CD4-positive, alpha-beta T cell treated with Interleukin-1 beta for 1 hour (primary cell): ENCODE measurements at places on chromosomes 16 and 17.

GRCh38 chr16:28290859-28291254, 1.5 kb upstream of the SBK1 start:
- no peak for DNase-seq

DNA sequence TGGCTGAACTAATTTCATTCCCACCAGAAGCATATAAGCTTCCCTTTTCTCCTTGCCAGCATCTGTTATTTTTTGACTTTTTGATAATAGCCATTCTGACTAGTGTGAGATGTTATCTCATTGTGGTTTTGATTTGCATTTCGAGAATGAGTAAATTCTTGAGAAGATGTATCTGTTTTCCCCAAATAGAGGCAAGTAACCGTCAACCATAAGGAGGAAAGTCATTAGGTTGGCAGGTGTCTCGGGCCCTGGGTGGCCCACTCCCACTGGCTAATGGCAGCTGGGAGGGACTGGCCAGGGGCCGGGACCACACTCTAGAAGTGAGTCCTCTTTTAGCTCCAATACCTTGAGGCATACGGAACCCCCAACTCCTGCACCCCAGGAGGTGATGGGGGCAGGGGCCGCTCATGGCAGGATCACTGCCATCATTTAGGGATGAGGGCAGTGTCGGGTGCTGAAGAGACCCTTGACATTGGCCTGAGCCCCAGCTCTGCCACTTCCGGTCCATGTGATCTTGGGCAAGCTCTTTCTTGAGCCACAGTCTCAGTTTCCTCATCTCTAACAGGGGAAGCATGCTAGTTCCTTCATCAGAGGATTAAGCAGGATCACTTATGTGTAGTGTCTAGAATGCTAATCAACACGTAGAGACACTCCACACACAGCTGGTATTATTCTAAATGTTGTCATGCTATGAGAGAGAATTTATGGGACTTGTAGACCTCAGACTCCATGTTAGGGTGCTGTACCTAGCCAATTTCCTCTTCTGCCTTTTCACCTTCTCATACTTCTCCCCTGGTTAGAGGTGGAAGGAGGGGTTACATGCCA, 44.3 kb downstream of the RGS9 start:
- no peak for DNase-seq

DNA sequence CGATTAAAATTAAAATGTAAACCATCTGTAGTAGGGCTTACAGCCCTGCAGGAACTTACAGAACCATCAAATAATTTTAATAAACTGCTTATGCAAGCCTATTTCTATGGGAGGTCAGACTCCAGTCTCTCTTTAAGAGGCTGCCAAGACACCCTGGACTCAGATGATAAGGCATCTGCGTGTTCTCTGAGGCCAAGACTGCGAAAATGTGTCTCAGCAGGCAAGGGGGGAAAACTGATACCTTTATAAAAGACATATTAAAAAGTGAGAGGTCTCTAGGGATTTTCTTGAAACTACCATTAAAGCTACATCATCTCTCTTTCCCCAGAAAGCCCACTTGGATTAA, 32.2 kb downstream of the MPHOSPH6 start:
- no peak for DNase-seq

DNA sequence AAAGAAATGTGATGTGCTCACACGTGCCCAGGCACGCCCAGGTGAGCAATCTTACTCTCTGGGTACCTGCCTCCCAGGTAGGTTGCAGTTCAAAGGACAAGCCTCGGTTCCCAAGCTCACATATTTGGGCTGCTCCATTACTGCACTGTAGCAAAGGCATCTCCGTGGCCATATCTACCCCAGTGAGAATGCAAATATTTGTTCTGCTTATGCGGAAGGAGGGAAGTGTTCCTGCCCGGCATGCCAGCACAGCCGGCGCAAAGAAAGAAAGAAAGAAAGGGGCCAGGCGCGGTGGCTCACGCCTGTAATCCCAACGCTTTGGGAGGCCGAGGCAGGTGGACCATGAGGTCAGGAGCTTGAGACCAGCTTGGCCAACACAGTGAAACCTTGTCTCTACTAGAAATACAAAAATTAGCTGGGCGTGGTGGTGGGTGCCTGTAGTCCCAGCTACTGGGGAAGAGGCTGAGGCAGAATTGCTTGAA, 30.7 kb downstream of the SLC43A2 start:
- DNase-seq: no peak

DNA sequence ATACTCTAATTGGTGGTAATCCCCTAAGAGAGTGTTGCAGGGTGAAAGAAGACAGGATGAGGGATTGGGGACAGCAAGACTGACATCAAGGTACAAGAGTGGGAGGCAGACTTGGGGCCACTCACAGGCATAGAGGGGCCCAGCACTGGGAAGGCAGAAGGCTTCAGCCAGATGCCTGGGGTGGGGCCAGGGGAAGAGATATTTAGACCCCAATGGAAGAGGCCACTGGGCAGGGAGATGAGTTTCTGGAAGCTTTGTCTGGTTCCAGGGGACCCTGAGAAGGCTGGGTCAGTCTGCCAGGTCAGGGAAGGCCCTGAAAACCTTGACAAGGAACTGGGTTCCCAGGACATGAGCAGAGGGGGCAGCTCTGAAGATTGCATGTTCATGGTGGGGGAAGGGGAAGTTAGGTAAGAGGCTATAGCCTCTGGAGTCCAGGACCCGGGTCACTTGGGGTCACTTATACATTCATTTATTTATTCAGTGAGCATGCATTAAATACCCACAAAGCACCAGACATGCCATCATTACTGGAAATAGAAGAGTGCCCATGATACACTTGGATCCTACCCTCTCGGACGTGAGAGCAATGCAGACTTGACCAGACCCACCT, 92.9 kb downstream of the TMEM132E start:
- no peak for DNase-seq

GRCh38 chr16:70770626-70771552, 30.1 kb downstream of the VAC14 start:
- DNase-seq: peak; percentile 44

GRCh38 chr16:66617728-66618127, 13.2 kb downstream of the CMTM3 start:
- no peak for DNase-seq

DNA sequence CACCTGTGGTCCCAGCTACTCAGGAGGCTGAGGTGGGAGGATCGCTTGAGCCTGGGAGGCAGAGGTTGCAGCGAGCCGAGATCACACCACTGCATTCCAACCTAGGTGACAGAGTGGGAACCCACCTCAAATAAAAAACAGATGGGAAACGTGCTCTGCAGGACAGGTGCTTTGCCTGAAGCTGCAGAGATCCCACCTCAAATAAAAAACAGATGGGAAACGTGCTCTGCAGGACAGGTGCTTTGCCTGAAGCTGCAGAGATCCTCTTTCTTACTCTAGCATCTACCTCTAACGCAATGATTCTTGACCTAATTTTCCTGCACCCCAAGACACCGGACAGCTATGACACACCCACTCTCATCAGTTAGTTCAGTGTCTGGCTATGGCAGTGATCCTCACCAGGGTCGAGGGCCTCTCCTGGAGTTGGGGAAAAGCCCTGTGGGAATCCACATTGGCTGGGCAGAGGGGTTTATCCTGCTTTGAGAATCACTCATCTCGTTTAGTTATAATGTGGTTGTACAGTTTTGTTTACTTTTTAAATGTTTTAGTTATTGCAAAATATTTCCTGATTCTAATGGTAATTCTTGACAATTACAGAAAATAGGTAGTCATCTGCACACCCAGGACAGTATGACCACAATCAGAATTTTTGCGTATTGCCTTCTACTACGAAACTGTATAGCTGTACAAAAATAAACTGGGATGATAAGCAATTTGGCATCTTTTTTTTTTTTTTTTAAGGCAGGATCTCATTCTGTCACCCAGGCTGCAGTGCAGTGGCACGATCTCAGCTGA, 11.4 kb downstream of the VPS53 start:
- no peak for DNase-seq

- no peak for DNase-seq
Observed at GRCh38 chr17:21542991-21543390, 149.3 kb upstream of the KCNJ18 start.

DNA sequence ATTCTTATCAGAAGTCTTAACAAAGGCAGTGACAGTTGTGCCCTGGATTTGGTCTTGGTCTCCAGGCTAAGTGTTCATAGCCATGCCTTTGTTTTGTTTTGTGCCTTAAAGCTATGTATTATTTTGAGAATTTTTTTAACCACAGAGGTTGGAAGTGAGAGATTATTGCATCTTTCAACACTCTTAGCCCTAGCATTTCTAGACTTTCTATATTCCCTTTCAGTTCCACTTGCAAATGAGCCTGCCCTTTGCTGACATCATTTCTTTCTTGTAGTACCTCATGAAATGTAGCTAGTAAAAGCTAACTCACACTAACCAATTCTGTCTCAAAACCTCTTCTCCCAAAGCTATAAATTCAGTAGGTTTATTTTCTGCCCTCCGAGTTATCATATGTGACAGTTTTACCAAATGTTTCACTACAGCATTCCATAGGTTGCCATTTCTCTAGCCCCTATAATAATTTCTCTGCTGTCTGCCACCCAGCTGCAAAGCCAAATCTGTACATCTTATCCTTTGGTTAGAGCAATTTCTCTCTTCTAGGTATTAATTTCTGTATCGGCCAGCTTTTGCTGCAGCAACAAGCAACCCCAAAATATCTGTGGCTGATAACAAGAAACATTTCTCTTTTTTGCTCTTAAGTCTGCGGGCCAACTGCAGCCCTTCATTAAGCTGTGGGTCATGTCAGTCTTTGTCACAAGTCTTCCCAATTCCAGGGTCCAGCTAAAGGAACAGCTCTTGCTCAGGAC, 14.2 kb upstream of the CCL1 start:
- DNase-seq: no peak

- DNase-seq: no peak
Observed at GRCh38 chr17:63438092-63439051, 7.7 kb downstream of the CYB561 start.

- DNase-seq: no peak
Observed at GRCh38 chr16:25297151-25297787, 39.6 kb upstream of the ZKSCAN2 start.

GRCh38 chr17:13635951-13636350, 34.2 kb upstream of the HS3ST3A1 start:
- no peak for DNase-seq

GRCh38 chr16:71250461-71251235, 20.1 kb upstream of the HYDIN start:
- DNase-seq: no peak

- no peak for DNase-seq
Observed at GRCh38 chr16:4426021-4426684, 485 bp downstream of the DNAJA3 start.

- no peak for DNase-seq
Observed at GRCh38 chr17:67601897-67602296, 115.8 kb upstream of the NOL11 start.
